Stimulated activated CD4-positive, alpha-beta T cell treated with anti-CD3 and anti-CD28 coated beads, Interleukin-1b, Interleukin-23, amount 100 ng/mL, for 4 hours (primary cell): ENCODE measurements at places on chromosomes 5 and 9.

GRCh38 chr5:149063017-149063687 is at the start of gene SH3TC2:
TSS of gene SH3TC2 (minus strand) at chr5:149063062. CDS start at chr5:149063022, 40 bp downstream.
- no peak for DNase-seq

DNA sequence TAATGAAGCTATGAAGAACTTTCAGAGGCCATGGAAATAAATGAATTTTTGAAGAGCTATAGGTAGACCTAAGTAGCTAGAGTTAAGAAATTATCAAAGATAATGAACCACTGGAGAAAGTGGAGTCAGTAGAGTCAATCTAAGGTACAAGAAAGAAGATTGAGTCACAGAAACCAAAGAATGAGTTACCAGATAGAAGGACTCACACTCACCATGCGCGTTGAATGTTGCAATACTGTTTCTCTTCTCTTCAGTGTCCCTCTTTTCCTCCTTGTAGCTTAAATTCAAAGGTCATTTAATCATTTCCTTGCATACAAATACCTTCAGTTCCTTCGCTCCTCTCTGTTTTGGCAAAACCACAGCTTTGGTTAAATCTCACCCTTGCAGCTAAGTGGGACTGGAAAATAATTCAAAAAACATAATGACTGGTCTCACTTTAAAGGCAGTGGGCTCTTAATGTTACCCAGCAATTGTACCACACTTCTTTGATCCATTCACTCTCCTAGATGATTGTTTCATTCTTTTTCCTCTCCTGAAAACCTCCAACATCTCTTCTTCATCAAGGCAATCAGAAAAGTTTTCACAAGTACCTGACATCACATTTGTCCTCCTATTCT is 58.3 kb downstream of the NIPBL start:
- no peak for DNase-seq

DNA sequence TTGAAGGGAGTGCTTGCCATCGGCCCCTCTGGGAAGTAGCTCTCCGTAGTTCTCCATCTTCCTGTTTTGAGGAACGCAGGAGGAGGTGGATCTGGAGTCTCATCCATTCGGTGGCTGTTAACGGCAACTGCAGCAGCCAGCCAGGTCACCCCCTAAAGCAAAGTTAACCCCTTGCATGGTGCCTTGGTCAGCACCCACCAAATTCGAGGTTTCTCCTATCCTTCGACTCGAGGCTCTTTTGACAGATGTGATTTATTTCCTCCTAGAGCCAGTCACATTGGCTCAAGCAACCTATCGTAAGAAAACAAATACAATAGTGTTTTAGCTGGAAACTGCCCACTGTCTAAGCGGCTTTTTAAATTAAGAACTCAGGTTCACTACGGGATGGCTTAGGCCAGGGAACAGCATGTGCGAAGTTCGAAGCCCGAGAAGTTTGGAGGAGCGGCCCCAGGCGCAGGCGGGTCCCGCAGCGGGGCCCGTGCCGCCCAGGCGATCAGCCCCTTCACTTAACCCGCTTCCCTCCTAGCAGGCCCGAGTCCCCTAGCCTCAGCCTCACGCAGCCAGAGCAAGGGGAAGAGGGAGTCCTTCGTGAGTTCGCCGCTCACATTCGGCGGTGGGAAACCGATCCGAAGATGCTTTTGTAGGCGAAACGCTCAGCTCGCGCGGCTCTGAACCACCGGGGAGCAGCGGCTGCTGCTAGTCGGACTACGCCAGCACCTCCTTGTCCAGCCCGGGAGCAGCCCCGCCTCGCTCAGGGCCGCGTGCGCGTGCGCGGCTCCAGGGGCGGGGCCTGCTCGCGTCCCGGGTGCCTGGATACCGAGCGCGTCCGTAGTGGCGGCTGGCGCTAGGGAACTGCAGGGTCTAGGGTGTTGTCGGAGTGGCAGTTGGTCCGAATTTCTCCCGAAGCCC is at the start of gene ROPN1L:
Gene ROPN1L, plus strand, starts transcription at position 797 of the 909 bp plus-strand sequence. CDS start 289 bp downstream, outside the sequence.
- peak; percentile 66 for DNase-seq

DNA sequence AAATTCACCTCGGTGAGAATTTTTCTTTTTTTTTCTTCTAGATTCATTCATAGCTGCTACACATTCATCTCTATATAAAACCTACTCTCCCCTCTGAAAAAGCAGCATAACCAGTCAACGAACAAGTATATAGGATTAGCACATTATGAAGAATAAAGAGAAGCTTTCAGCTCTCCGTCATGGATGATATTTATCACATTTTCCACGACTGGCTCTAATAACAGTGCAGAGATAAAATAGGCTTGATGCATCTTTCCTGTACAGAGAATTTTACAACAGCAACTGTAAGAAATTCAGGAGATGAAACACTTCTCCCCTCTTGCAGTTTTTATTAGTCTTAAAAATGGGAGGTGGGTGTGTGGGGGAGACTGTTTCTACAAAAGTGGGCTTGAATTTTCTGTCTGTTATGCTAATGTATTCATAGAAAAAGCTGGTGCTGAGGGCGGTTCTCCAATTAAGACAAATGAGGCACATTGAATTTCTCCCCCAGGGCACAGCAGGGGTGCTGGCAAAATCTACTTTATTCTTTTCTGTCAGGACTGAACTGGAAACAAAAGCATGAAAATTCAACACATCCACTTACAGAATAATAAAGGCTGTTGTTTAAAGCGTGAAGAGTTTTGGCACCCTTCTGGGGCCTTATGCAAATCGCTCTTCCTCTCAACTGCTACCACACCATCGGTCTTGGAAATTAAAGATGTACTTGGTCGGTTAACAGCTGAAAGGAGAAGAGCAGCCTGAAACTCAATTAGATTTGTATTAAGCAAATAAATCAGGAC is 233.9 kb upstream of the ZNF608 start:
- DNase-seq: no peak

DNA sequence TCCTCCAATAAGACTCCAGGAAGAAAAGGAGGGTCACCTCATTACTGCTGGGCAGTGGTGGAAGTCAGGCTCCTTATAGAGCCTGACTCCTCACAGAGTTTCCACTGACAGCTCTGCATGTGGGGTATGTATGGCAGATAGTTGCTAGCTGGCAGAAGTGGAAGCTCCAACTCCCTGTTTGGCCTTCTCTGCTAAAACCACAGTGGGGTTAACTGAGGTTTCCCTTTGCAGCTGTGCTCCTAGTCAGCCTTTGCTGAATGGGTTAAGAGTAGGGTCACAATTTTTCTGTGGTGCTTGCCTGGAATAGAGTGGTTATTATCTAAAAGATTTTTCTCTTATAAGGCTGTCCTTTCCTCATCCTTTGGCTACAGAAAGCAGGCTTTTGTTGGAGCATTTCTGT is 327.5 kb downstream of the FBXL17 start:
- no peak for DNase-seq

DNA sequence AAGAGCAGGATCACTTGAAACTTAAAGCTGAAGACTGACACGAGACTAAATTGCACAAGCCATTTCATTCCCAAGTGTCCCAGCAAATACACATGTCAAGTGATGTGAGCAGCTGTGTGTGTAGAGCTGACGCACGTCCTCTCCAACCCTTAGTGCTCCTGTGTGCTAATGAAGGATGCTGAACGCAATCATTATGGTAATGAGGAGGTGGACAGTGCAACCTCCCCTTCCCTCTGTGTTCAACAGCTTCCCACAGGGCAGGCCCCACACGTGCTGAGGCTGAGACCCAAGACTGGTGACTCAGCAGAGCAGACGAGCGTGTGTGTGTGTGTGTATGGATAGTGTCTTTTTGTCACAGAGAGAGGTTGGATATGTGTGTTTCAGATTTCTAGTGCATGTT is 702.1 kb downstream of the SEMA5A start:
- DNase-seq: no peak

DNA sequence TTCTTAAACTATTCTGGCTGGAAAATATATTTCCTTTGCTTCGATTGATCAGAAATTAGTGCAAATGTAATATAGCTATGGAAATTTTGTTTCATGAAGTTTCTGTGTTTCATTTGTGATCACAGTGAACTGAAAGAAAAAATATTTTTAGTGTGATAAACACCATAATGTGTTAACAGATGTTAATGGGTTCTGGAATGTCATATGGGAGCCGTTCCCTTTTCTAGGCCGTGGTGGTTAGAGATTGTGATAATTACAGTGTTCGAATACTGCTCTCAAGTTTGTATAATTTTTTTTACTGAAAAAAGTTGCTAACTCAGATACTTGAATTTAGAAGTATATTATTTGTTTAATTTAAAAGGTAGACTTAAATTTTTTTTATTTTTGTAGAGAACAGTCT is 19.3 kb downstream of the GAPVD1 start:
- DNase-seq: no peak

- DNase-seq: no peak
Measured at GRCh38 chr5:164498438-164498837, 993.0 kb downstream of the MAT2B start.
